GF-D8 (cell line): ENCODE measurements at places on chromosomes 11 and 22.
A peak's percentile ranks its signal among the peaks of the same experiment; 100 is the strongest.

- DNase-seq = no peak
Measured at GRCh38 chr22:38270091-38270992, 2.5 kb downstream of the TMEM184B start.

GRCh38 chr11:86784241-86784681 lies 16.1 kb upstream of the PRSS23 start:
- DNase-seq = no peak

- no peak for DNase-seq
Measured at GRCh38 chr11:110435780-110436717, 6.3 kb downstream of the FDX1 start.

- peak; percentile 54 for DNase-seq
Measured at GRCh38 chr22:36386900-36387708, 663 bp downstream of the MYH9 start.

DNA sequence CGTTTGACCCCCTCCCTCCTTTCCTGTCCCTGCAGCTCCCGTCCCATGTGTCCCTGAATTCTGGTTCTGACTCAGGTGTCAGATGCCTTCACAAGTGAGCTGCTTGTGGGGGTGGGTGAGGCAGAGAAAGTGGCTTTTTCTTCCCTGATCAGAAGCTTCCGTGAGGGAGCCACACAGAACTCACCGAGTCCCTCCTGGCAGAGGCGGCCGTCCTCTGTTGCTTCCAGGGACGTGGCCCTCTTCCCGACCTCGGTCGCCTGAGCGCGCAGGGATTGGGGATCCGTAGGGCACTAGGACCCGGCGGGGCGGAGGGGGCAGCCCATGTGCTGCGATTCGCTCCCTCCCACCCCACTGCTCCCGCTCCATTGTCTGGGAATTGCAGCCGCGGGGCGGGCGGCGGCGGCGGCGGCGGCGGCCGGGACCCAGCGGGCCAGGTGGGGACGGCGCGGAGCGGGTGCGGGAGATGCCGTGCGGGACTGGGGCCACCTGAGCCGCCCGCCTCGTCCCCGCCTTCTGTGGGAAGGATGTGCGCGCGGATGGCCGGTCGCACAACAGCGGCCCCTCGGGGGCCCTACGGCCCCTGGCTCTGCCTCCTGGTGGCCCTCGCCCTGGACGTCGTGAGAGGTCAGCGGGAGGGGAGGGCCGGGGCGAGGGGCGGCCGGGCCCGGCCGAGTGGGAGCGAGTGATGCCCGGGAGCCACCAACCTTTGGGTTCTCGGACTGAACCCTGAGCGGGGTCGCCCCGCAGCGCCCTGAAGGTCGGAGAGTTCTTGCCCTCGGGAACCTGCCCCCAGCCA lies at the start of gene TMEM132A:
Gene TMEM132A (plus strand): TSS at position 351 of the 796 bp plus-strand sequence. CDS start 174 bp downstream, at position 525.
- no peak for DNase-seq

- DNase-seq = no peak
Measured at GRCh38 chr22:42365111-42365865, 66.9 kb downstream of the NFAM1 start.

GRCh38 chr11:22415476-22415875 lies 77.3 kb downstream of the SLC17A6 start:
- DNase-seq = no peak

- DNase-seq = no peak
Measured at GRCh38 chr11:110085255-110085838, 7.8 kb upstream of the ZC3H12C start.

DNA sequence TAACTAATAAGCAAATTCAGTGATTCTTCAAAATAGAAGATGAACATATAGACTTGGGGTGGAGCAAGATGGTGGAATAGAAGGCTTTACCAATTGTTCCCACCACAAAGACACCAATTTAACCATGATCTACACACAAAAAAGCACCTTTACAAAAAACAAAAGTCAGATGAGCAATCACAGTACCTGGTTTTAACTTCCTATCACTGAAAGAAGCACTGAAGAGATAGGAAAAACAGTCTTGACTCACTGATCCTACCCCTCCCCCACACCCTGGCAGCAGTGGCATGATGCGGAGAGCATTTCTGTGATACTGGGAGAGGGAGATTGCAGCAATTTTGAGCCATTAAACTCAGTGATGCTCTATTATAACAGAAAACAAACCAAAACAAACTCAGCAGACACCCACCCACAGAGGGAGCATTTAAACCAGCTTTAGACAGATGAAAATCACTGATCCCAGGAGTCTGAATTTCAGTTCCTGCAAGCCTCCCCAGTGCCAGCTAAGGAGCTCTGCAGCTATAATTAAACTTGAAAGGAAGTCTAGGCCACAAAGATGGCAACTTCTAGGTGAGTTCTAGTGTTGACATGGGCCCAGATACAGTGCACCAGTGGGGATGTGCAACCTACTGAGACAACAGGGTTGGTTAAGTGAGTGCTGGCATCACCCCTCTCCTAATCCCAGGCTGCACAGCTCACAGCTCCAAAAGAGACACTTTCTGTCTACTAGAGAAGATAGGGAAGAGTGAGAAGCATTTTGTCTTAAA lies 161.8 kb upstream of the GRIA4 start:
- DNase-seq = no peak

DNA sequence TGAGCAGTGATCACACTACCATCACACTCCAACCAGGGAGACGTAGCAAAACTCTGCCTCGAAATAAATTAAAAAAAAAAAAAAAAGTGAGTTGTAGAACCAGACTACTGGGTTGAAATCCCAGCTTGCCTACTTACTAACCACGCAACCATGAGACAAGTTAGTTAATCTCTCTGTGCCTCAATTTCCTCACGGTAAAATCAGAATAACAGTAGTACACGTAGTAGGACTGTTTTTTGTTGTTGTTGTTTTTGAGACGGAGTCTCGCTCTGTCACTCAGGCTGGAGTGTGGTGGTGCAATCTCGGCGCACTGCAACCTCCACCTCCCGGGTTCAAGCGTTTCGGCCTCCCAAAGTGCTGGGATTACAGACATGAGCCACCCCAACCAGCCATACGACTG lies 14.2 kb downstream of the RAB6A start:
- DNase-seq = no peak

DNA sequence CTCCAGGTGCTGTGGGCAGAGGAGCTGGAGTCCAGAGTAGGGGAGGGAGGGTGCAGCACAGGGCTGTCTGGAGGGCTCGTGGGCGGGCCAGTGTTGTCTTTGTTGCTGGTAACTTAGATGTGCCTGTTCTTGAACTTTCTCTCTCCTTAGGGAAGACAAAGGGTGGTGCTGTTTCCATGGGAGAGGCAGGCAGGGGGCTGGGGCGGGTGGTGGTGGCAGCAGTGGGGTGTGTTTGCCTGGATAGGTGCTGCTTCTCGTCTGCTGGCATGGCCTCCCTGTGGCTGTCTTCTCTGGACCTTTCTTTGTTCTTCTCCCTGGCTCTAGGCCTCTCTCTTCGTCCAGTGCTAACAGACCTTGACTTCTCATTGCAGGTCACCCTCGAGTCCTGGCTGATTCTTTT lies 8.5 kb downstream of the SIDT2 start:
- DNase-seq = no peak

GRCh38 chr22:32561756-32562155 lies 87.1 kb downstream of the FBXO7 start:
- no peak for DNase-seq

- no peak for DNase-seq
Measured at GRCh38 chr11:96149743-96150555, 193.0 kb downstream of the MAML2 start.

- no peak for DNase-seq
Measured at GRCh38 chr11:3686751-3687150, 15.6 kb upstream of the CHRNA10 start.

GRCh38 chr11:32892355-32893092 lies at the start of gene QSER1:
Gene QSER1, plus strand, starts transcription at chr11:32892811. Its CDS starts 315 bp downstream, at chr11:32893126.
- peak; percentile 10 for DNase-seq

- no peak for DNase-seq
Measured at GRCh38 chr11:100860318-100861155, 173.4 kb downstream of the ARHGAP42 start.

GRCh38 chr11:128313931-128314330 lies 273.4 kb downstream of the ETS1 start:
- no peak for DNase-seq

- DNase-seq = peak; percentile 6
Measured at GRCh38 chr11:34926101-34926830, 9.8 kb downstream of the PDHX start.
